ENCODE measurements at places on chromosomes 1 and 21.

DNA sequence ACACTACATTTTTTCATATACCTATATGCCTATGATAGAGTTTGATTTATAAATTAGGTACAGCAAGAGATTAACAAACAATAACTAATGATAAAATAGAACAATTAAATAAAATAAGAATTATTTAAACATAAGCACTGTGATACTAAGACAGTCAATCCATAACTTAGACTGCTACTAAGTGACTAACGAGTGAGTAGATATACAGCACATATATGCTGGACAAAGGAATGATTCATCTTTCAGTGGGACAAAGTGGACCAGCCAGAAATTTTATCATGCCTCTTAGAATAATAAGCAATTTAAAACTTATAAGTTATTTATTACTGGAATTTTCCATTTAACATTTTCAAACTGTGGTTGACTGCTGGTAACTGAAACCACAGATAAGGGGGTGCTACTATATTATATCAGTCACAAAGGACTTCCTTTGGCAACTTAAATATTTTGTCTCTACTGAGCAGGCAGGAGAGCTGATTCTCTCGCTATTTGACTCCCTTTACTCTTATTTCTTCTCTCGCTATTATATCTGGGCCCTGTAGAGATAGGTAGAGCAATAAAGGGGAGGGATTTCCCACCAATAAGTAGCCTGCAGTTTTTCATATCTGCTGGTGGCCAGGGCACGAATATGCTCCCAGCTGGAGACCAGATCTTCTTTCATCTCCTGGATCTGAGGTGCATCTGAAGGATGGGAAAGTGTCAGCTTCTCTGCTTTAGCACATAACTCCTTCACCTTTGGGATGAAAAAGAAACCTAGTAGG lies 10.8 kb downstream of the SPTA1 start:
- peak; percentile 27 for DNase-seq

DNA sequence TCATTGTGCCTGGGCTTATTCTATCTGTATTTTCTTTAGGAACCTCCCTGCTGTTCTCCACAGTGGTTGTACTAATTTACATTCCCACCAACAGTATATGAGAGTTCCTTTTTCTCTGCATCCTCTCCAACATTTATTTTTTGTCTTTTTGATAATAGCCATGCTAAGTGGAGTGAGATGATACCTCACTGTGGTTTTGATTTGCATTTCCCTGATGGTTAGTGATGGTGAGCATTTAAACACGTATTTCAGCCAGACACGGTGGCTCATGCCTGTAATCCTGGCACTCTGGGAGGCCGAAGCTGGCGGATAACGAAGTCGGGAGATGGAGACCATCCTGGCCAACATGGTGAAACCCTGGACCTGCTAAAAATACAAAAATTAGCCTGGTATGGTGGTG lies 57.9 kb downstream of the SLAMF6 start:
- DNase-seq: no peak

GRCh38 chr1:245961137-245961540 lies 545.9 kb downstream of the SMYD3 start:
- no peak for DNase-seq

GRCh38 chr1:213584272-213584671 lies 403.5 kb upstream of the PROX1 start:
- DNase-seq: no peak

DNA sequence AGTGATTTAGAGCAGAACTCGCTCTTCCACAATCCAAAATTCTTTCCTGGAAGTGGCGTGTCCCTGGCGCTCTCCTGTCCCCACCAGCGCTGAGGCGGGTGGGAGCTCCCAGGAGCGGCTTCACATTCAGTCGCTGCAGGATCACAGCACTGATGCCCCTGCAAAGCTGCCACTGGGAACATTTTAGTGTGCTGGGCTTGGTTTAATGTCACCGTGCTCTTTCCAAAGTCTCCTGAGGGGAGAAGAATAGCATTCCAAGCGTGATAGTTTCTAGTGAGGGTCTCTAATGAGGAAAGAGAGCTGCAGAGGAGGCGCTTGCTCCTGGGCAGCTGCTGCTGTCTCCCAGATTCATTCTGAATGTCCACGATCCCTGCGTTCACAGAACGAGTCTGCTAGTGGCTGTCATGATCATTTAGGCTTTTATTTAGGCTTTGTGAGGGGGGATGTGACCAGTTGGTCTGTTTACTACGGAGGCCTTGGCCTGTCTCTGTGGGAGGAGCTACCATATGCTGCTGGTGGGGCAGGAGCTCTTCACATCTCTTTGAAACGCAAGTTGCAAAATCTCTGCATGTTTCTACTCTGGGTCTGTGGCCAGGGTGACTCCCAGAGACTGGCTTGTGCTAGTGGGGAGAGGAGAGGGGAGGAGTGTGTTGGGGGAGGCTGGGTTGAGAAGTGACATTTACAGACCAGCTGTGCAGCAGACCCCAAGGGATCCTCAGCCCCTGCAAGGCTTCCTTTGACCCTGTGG lies 23.4 kb downstream of the OLFML3 start:
- DNase-seq: no peak

DNA sequence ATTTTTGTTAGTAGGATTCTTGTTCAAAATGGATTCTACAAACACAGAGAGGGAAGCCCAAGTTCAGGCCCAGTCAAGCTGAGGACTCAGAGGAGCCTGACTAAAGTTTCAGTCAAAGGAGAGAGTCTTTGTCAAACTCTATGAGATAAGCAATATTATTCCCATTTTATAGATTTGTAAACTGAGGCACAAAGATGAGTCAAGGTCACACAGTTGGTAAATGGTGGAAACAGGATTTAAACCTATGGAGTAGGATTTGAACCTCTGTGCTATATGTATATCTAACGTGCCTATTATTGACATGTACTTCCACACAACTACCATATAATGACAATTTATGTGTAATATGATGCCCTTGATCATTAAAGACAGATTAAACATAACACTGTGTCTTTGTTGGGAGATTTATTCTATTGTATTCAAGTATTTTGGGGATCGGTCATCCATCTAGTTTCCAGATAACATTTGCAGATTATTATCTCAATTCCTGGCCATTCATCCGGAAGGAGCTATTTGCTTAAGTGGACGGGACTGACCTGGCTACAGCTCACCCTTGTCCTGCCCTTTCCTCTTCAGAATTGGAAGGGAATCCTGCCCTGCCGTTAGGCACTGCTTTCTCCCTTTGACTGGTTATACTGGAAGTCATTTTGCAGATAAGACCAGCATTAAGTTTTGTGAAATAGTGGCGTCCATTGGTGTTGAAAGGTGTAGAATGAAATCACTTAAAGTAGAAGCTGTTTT lies 86.1 kb upstream of the LMO4 start:
- no peak for DNase-seq

GRCh38 chr1:231806623-231807495 lies 180.3 kb downstream of the DISC1 start:
- peak; percentile 77 for DNase-seq

GRCh38 chr21:27034796-27035195 lies 67.9 kb upstream of the ADAMTS5 start:
- DNase-seq: no peak

DNA sequence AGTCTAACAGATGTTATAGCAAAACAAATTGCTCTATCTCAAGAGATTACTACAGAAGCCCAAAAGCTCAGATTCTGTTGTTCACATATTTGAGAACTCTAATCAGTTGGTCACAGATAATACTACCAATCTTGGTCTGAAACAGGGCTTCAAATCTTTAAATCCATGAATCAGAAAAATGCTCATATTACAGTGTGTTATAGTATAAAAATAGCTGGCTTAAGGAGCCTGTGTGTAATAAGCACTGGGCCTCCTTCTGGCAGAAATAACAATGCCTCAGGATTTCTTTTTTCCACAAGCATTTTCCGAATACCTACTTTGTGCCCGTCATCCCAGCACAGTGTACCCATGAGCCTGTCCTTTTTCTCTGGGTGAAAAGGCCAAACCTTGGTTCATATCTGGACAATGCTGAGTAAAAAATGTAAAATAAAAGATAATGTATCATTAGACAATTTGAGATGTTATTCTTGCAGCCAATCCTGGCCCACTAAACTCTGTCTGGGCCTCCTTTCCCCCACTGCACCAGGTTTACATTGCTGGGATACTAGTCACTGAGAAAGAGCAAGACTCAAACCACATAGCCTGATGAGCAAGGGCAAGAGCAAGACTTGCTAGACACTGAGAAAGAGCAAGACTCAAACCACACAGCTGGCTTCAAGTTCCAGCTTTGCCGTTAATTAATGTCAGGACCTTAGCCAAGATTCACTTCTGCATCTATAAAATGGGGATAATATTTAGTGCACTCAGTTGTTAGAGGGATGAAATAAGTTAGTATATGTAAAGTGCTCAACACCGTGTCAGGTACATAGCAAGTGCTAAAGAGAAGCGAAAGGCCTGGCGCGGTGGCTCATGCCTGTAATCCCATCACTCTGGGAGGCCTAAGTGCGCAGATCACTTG lies 17.0 kb upstream of the ADAR start:
- DNase-seq: no peak

DNA sequence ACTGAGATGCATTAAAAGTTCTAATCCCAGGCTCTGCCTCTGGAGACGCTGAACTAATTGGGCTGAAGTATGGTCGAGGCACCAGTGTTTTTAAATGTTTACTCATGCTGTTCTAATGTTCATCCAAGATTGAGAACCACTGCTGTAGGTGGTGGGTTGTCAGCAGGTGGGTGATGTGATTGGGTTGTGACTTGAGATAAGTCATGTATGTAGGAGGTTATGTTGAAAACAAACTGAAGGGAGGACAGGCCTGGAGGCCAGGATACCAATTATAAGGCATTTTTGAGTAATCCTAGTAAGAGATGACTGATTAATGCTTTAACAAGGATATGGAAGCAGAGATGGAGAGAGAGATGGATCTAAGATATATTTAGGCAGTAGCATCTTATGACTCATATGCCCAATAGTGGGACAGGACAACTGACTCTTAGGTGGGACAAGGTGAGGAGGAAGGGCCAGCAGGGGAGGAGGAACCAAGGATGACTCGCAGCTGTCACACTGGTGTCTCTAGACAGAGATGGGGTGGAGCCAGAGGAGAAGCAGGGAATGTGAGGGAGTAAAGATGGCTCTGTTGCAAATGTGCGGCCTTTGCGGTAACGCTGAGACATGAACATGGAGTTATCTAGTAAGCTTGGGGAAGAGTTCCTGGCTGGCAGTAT lies 29.3 kb downstream of the RAB4A start:
- DNase-seq: no peak

DNA sequence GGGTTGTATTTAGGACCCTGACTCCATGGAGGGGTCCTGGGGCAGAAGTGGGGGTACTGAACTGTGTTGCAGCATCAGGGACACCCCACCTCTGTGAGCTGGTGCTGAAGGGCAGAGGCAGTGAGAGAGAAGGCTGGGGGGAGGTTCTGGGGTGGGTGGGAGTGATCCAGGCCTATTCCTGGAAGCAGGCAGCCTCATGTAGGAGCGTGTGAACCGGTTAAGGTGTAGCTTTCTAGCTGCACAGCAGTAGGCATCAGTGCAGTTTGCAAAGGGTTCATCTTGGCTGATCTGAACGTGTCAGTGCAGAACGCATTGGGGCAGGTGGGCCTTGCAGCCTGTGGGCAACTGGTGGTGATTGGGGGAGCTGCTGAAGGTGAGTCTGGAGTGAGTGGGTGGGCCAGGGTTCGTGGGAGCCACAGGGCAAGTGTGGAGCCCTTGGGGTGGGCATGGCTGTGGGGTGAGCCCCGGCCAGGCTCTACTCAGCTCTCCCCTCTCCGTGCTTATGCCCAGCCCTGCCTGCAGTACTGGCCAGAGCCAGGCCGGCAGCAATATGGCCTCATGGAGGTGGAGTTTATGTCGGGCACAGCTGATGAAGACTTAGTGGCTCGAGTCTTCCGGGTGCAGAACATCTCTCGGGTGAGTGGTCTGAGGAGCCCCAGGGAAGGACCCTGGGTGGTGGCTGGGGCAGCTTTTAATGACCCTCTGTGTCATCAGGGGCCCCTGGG lies 86.7 kb downstream of the PTPRU start:
- DNase-seq: no peak

DNA sequence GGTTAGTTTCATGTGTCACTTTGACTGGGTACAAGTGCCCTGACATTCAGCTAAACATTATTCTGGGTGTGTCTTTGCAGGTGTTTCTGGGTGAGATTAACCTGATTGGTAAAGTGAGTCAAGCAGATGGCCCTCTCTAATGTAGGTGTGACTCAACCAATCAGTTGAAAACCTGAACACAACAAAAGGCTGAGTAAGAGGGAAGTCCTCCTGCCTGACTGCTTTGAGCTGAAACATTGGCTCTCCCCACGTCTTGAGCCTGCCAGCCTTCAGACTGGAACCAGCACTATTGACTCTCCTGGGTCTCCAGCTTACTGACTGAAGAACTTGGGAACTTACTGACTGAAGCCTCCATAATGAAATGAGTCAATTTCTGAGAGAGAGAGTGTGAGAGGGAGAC lies 70.0 kb upstream of the C21orf91 start:
- DNase-seq: no peak

- no peak for DNase-seq
Observed at GRCh38 chr1:53324321-53324720, 3.5 kb downstream of the LRP8 start.

- no peak for DNase-seq
Observed at GRCh38 chr1:64536836-64537490, 67.0 kb downstream of the CACHD1 start.

GRCh38 chr21:40043423-40043822 lies 176.2 kb downstream of the PCP4 start:
- no peak for DNase-seq

GRCh38 chr1:242456726-242457269 lies 67.7 kb downstream of the PLD5 start:
- no peak for DNase-seq

DNA sequence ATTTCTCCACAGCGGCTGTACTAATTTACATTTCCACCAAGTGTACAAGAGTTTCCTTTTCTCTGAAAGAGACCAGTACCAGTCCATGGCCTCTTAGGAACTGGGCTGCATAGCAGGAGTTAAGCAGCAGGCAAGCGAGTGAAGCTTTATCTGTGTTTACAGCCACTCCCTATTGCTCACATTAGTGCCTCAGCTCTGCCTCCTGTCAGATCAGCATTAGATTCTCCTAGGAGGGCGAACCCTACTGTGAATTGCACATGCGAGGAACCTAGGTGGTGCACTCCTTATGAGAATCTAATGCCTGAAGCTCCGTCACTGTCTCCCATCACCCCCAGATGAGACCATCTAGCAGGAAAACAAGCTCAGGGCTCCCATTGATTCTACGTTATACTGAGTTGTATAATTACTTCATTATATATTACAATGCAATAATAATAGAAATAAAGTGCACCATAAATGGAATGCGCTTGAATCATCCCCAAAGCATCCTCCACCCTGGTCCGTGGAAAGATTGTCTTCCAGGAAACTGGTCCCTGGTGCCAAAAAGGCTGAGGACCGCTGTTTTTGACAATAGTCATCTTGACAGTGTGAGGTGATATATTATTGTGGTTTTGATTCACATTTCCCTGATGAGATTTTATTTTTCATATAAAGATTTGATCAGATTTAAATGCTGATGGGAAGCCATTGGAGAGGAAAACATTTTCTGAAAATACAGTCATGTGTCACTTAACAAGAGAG lies 45.5 kb upstream of the MRPS6 start:
- no peak for DNase-seq
